Suppressor macrophage (primary cell): ENCODE measurements at places on chromosomes 16 and 17.

DNA sequence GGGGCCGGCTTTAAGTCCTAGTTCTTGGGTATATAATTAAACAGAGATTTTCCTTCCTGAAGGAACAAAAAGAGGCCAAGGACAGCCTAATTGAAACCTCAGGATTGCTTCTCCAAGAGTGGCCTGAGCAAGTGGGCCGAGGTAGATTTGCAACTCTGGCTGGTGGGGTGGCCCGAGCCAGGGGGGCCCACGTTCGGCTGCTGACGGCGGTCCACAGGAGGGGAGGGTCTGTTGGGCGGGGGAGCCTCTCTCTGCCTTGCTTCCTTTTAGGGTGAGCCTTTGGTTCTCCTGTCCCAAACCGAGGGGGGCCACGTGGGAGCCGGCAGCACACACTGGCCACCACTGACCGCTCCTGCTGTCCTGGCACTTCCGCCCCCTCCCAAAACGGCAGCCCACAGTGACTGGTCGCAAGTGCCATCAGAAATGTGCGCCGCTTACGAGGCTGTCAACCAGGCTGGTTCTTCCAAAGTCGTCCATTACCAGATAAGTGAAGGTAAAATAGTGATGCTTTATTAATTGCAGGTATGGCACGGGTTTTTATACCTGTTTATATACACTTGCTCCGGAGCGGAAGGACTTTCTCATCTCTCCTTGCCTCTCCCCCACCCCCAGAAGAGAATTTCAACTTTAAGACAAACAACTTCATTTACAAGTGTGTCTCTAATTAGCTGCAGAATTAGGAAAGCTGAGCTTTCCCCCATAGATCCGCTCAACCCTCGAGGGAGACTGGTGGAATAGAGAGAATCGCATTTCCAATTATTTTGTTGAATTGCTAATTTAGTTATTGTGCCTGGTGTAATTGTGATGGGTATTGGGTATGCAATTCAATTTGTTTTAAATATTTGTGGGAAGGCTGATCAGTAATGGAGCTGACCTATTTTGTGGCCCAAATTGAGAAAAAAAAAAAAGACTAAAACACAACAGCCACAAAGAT, 117.8 kb downstream of the AATF start:
- DNase-seq = no peak

GRCh38 chr16:58699151-58699550, 14.6 kb upstream of the SLC38A7 start:
- peak; percentile 13 for DNase-seq

- no peak for DNase-seq
Measured at GRCh38 chr17:72165192-72165866, 44.5 kb downstream of the SOX9 start.

DNA sequence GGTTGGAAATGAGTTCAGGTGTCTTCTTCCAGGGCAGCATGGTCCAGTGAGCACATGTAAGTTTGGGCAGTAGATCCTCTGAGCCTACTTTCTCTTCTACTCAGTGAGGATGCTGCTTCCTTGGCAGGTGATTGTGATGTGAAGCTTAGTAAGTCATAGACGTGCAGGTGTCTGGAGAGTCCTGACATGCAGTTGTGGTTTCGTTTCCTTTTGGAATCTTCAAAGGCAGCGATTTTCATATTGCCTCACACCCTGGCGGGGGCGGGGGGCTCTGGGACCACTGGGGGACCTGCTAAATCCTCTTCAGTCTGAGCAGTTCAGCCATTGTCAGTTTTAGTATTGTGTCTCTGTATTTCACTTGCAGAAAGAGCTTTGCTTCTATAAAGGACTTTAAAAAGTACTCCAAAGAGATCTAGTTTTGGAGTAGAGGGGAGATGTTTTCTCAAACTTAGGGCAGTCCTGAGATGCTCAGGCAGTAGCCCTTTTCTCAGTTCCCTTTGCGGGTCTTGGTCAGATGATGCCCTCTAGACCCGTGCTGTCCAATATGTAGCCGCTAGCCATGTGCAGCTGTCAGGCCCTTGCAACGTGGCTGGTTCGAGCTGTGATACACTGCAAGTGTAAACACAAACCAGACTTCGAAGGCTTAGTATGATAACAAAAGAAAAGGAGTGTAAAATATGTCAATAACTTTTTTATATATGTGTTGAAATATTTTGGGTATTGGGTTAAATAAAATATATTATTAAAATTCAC, 4.0 kb upstream of the CDK5R1 start:
- no peak for DNase-seq

- peak; percentile 17 for DNase-seq
Measured at GRCh38 chr16:57530104-57530521, 6.3 kb downstream of the CCDC102A start.
